ENCODE measurements at places on chromosomes 4 and X. TPM values are rescaled to one million over a fixed set of nuclear protein-coding genes. Genes with fewer than 3 reads are reported as not detected.

The MAGEE2 gene
- not detected for total RNA-seq

The MAGEA6 gene
- total RNA-seq, result not detected

The SLC38A5 gene
- total RNA-seq, result 8.7 TPM

The CFAP99 gene
- total RNA-seq, result 0.19 TPM

The SYTL4 gene
- 0.94 TPM for total RNA-seq

The LINC00632 gene
- 20.5 TPM for total RNA-seq

The SLITRK4 gene
- 0.66 TPM for total RNA-seq

The XAGE1A gene
- total RNA-seq, result not detected

The TBL1X gene
- total RNA-seq, result 6.8 TPM

The GPR173 gene
- total RNA-seq, result 0.61 TPM

The PLK4 gene
- 33.2 TPM for total RNA-seq

- DNase-seq, result no peak
Measured at GRCh38 chr4:142347241-142347640, 498.9 kb downstream of the INPP4B start.

- DNase-seq, result no peak
Measured at GRCh38 chr4:184433258-184433892, 41.0 kb downstream of the IRF2 start.

- no peak for DNase-seq
Measured at GRCh38 chr4:8516996-8517550, 63.1 kb upstream of the GPR78 start.

GRCh38 chr4:117466388-117466787 lies 381.0 kb upstream of the TRAM1L1 start:
- no peak for DNase-seq

DNA sequence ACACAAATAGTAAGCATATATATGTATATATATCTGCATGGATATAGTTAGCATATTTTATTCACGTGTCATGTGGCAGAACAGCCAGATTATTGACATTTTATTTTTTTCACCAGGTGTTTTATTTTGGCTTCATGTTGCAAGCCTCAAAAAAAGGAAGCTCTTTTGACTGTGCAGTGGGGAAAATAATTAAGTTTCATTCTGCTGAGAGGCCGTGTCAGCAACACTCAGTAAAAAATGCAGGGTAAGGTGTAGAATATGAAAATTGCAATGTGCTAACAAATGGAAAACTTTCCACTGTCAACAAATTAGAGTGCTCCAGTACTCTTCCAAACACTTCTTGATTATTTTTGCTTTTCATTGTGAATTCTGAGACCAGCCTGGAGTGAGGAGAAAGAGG lies 511.5 kb downstream of the GLUD2 start:
- DNase-seq, result no peak

DNA sequence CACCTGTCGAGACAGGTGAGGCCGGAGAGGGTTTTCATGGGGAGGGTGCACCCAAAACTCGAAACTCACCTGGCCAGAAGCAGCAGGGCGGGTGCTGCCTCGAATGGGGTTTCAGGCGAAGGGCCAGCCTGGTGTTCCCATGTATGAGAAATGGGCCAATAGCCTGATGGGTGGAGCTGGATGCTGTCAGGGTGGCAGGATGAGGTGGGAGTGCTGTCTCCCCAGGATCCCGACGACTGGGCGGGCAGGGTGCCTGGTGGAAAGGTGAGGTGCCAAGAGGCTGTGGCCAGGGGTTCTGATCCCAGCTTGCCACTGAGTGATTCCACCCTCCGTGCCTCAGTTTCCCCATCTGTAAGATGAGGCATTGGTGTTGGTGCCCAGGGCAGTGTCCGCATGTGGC lies 16.8 kb upstream of the SH3TC1 start:
- DNase-seq, result no peak

- DNase-seq, result peak; percentile 44
Measured at GRCh38 chrX:53075011-53075410, 7.2 kb upstream of the TSPYL2 start.

GRCh38 chr4:39085891-39086290 lies 23.9 kb downstream of the KLHL5 start:
- no peak for DNase-seq

DNA sequence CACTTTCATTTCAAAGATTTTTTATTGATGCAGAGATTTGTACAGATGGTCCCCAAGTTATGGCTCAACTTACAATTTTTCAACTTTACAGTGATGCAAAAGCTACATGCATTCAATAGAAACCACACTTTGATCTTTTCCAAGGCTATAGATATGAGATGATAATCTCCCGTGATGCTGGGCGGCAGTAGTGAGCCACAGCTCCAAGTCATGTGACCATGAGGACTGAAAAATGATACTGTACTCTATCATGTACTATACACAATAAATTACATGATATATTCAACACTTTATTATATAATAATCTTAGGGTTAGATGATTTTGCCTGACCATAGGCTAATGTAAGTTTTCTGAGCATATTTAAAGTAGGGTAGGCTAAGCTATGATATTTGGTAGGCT lies 14.0 kb upstream of the GASK1B start:
- DNase-seq, result no peak

GRCh38 chrX:45830343-45830742 lies 629.7 kb upstream of the DIPK2B start:
- no peak for DNase-seq

DNA sequence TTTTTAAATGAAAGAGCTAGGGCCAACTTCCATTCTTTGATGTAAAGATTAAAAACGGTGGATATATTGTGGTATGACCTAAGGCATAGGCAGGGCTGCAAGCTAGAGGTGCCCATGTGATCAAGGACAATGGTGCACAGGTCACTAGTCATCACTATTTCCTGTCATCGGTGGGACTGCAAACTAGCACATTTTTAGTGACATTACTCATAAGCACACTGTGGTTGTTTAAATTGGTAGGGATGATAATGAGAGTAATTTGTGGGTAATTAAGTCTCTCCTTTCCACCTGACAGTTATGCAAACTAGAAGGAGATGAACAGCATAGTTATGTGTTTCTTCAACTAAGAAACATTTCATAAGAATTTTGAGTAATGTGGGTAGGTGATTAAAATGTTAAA lies 85.4 kb downstream of the GPRIN3 start:
- no peak for DNase-seq

DNA sequence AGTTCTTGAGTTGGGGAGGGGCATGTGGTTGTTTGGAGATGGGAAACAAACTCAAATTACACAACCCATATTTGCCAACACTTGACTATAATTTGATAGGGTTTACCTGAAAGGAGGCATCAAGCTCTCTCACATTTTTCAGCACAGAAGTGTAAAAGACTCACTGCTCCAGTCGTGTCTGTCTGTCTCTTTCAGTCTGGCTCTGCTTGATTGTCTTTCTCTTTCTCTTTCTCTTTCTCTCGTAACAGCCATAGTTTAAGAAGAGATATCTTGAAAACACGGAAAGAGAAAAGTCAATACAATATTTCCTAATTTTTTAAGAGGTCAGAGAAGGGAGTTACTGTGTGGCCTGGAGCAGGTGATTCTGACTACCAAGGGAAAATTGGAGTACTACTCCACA lies 413.6 kb upstream of the CXorf51A start:
- DNase-seq, result no peak

GRCh38 chr4:153489856-153490558 lies 23.8 kb downstream of the TMEM131L start:
- no peak for DNase-seq

DNA sequence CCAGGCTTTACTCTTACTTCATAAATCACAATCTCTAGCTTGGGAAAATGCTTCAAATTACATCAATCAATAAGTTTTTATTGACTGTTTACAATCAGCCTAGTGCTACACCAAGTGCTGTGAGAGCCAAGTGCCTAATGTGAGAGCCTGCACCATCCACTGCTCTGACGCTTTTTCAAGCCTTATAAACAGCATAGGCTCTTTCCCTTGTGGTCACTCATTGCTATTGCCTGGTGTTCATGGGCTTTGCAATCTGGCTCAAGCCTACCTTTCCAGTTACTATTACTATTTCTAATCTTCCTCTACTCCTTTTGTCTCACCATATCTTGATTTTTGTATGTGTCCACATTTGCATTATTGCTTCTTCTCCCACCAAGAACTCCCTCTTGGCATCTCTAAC lies 77.0 kb downstream of the REELD1 start:
- DNase-seq, result no peak

DNA sequence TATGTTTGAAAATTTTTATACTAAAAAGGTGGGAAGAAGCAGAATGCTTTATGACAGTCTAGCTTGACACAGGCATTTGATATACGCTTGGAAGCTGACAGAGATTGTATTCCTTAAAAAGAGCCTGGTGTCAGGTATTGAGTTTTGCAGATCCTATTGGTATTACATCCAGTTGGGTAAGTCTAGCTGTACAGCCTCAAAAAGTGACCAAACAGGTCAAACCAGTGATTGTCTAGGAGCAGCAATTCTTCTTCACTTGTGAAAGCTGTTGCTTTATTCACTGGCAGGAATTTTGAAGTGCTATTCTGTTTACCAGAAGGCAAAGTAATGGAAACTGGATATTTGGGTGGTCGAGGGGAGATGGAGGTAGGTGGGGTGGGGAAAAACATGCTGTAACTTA lies 77.5 kb downstream of the UCHL1 start:
- no peak for DNase-seq

DNA sequence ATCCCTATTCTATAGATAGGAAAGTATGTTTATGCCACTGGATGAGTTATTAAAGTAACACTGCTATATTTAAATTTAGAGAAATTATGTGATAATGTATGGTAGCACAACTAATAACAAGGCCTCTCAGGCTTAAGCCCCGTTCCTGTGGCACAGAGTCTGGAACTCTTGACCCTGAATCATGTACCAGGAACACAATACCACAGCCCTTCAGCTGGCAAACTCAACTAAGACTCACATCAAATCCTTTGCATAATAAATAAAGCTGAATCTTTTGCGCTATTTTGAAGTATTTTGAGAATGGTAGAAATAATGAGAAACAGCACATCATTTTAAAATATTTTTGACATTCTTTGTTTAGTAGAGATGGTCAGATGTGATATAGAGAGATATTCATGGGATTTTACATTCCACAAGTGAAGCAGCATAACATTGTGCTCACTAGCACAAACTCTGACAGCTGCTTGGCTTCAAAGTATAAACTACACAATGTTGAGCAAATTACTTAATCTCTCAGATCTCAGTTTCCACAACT lies 478.4 kb upstream of the FAM241A start:
- DNase-seq, result no peak

- no peak for DNase-seq
Measured at GRCh38 chr4:94974773-94975172, 217.0 kb downstream of the BMPR1B start.

DNA sequence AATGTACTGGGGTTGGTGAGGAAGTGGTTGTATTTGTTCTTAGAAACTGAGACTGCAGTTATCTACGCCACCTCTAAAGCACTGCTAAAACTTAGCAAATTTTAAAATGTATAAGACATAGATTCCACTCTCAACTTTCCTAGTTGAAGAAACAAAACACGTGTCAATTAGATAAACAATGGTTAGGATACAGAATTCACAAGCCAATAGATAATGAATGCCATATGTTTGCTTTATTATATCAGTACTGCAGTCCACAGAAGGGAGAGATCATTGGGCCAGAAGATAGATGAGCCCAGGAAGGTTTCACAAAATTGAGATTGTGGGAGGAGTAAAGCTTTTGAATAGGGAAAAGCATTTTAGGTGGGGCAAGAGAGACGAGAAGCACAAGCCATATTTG lies 14.3 kb downstream of the TMEM33 start:
- no peak for DNase-seq

DNA sequence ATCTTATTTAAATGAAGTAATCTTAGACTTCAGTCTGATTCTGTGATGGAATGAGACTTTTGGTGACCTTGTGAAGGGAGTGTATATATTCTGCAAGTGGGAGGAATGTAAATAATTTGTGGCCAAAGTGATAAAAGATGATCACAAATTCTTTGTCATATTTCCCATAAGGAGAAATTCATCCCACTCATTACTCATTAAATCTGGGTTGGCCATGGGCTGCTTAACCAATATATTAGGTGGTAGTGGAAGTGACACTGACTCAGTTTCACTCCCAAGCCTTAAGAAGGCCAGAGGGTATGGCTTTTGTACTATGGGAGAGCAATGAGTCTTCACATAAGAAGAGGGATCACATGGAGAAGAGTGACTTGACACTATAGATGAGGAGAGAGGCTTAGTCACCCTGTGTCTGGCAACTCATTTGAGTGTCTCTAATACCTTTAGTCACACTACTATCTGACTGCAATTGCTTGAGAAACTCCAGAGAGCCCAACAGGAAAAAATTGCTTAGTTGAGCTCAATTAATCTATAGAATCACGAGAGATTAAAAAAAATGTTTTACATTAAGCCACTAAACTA lies 408.2 kb upstream of the PITX2 start:
- no peak for DNase-seq

DNA sequence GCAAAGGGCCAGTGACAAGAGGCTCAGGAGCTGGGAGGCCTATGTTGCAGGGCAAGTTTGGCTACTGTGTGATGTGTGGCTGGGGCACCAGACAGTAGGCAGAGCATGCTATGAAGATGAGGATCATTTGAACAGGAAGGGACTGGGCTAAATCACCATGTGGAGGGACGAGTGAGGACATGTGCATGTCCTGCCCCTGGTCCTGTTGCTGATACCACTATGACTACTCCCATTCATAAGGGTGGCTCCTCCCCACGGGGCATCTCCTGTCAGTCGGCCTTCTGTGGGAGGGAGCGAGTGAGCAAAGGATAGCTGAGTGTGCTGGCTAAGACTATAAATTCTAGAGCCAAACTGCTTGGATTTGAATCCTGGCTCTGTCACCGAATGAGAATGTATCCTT lies 139.2 kb downstream of the TMEM164 start:
- no peak for DNase-seq

DNA sequence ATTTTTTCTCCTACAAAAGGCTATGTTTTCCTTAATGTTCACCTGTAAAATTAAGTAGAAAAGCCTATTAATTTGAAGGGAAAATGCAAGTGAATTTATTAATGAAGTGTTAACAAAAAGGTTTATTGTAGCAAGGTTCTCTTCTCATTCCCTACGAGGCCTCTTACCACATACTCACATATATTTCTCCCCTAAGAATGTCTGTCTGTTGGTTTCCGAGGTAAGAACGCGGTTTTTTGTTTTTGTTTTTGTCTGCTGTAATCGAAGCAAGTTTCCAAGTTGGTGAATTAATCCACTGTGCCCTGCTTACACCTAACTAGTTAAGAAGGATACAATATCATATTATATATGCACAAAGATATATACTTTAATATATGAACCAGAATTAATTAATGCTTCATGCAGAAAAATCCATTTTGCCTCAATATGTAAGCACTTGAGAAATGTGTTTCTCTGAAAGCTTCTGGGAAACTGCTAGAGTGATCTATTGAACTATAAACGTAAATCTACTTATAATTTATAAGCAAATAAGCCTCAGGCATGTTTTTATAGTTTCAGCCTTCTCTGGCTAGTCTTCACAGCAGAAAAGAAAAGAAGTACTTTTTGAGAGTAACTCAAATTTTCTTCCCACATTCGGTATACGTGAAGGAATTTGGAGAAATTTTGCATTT lies 120.8 kb downstream of the EGF start:
- no peak for DNase-seq

GRCh38 chrX:119516157-119516702 lies 48.0 kb downstream of the SLC25A5 start:
- DNase-seq, result peak; percentile 84

GRCh38 chr4:58149404-58150085 lies 1039.4 kb upstream of the IGFBP7 start:
- DNase-seq, result no peak
